Activated T-cell treated with anti-CD3 and anti-CD28 coated beads, Interleukin-2, amount 50 U/mL, for 4 hours (primary cell): ENCODE measurements at places on chromosomes 12 and 14.

- no peak for DNase-seq
These were observed 1176.7 kb upstream of the SEL1L start for GRCh38 chr14:82710267-82710841.

DNA sequence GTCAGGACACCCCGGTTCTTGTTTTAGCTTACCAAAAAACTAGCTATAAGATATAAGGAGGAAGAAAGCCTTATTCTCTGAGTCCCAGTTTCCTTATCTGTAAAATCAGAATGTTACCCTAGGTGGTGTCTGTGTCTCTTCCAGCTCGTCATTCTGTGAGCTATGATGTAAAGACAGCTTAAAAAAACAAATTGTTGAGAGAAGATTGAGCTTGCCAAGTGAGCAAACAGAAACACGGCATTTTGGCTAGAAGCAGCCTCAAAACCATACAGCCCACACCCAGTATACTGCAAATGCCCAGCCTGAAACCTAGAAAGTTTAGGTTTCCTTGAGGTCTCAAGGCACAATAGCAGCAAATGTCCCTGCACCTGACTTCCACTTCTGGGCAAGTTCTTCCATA is 151.4 kb downstream of the SSPN start:
- DNase-seq = no peak

DNA sequence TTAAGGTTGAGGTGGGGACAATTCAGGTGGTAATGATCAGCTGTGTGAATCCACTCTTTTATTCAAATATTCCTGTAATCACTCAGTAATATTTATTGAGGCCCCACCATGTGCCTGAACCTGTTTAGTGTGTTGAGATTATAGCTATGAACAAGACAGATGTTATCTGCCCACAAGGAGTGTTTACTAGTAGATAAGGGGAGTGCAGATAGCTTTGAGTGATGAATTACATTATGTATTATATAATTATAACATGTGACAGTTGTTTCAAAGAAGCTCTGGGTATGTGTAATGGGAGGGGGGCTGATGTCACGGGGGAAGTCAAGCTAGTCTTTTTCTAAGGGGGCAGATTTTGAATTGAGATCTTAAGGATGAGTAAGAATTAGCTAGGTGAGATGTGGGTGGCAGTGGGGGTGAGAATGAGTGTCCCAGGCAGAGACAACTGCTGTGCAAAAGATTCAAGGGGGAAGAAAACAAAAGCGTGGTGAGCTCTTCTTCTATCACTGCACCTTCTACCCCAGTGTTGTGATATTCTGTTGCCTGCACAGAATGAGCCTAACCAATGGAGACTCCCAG is 21.3 kb upstream of the SRRM4 start:
- DNase-seq = no peak

GRCh38 chr14:99945732-99946651 is 119.2 kb upstream of the EVL start:
- no peak for DNase-seq

DNA sequence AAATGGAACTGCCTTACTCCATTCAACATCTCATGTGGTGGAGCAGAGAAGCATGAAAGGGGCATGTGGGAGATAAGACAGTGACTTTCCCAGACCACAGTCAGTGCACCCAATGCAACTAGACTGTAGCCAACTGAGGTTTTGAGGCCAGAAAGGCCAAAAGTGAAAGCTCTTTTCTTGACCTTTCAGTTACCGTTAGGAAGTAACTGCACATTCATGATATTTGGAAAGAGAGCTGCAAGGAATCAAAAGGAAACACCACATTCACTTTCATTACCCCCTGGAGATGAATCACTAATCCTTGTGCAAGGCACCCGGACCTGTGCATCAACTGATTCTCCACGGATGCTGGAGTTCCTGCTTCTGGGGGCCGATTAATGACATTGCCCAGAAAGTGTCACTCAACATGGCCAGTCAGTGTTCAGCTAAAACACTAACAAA is 72.9 kb upstream of the ELK3 start:
- DNase-seq = no peak

GRCh38 chr14:64217308-64217707 is 76.9 kb downstream of the ESR2 start:
- DNase-seq = no peak

- no peak for DNase-seq
These were observed 6.0 kb downstream of the TMX1 start for GRCh38 chr14:51246032-51246431.

DNA sequence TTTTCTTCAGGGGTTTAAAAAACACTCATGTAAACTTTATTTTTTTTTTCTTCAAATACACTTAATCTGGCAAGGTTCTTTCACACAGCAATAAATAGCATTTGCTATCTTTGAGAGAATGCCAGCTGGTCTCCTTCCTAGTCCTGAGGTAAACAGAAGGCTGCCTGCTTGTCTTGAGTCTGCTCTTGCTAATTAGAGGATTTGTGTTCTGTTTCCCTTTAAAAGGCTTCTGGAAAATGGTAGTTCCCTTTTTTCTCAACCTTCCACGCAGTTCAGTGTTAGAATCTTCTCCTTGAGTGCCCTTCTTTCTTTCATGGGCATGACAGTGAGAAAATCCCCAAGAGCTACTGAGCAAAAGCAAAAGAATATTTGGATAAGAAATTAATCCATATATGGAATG is 92.3 kb upstream of the DCN start:
- no peak for DNase-seq

DNA sequence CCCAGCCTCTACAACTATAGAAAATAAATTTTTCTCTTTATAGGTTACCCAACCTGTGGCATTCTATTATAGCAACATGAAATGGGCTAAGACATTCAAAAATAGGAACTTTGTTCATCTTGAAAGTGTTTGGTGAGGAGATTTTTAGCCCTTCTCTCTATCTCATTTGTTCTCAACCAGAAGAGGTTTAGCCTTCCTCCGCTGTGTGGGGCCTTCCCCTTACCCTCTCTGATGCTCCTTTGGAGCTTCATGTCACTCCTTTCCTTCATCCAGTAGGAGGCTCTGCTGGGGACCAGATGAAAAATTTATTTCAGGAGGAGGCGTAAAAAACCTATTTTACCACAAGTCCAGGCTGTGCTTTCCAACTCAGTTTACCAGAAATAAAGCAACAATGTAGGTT is 94.1 kb downstream of the RTN1 start:
- no peak for DNase-seq

GRCh38 chr14:70947739-70948138 is 40.5 kb downstream of the PCNX1 start:
- no peak for DNase-seq

DNA sequence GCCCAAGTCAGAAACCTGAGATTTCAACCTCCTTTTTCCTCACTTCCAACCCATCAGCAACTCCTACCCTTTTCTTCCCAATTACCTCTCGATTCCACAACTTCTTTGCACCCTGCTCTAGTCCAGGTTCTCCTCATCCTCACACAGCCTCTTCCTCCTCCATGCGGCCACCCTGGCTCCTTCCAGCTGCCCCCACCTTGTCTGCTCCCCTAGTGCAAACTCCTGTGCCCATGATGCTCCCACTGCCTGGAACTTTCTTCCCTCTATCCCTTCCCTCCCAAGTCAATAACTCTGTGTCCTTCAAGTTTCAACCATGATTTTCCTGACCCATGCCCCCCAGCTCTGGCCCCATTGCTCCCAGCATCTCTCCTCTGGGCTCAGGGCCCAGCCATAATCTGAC is 17.3 kb downstream of the SELPLG start:
- no peak for DNase-seq

DNA sequence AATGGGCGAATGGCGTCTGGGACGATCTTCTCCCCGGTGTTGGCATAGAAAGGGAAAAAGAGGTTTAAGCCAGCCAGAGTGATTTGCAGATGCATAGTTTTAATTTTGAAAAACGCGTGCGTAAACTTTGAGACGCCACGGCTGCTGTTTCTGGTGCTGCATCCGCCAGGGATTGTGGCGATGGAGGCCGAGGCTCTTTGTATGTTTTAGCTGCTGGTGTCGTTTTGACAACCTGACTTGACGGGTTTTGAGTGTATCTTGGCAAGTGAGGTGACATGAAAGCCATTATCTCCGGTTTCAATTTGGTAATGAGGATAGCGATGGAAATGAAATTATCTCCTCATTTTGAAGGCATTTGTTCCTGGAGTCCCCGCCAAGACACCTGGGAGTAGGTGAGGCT is 1.6 kb downstream of the PTGDR start:
- no peak for DNase-seq
